ENCODE measurements at places on chromosomes 5 and 9. TPM values are rescaled to one million over a fixed set of nuclear protein-coding genes. Genes with fewer than 3 reads are reported as not detected.
A peak's percentile ranks its signal among the peaks of the same experiment; 100 is the strongest.

GRCh38 chr5:80355686-80356085 is 35.9 kb downstream of the SPZ1 start:
- H3K4me1 ChIP-seq, result no peaks in the 10 kb centered on the region
- no peak overlapping the region for H3K27ac ChIP-seq
- H3K27me3 ChIP-seq, result no peaks in the 10 kb centered on the region
- H3K36me3 ChIP-seq, result no peaks in the 10 kb centered on the region

- no peaks in the 10 kb centered on the region for H3K36me3 ChIP-seq
- no peak overlapping the region for H3K27ac ChIP-seq
- H3K4me1 ChIP-seq, result no peaks in the 10 kb centered on the region
Measured at GRCh38 chr9:114288193-114289091, 34.5 kb upstream of the ORM1 start.

- H3K4me3 ChIP-seq, result no peak overlapping the region
- H3K4me1 ChIP-seq, result no peaks in the 10 kb centered on the region
- H3K36me3 ChIP-seq, result peaks cover 4% of the 10 kb centered on the region
- no peak for DNase-seq
Measured at GRCh38 chr5:100575815-100576214, 40.6 kb downstream of the FAM174A start.

PDCD1LG2 gene
- 1.3 TPM for total RNA-seq

FBXW11 gene
- 55.2 TPM for total RNA-seq

DNA sequence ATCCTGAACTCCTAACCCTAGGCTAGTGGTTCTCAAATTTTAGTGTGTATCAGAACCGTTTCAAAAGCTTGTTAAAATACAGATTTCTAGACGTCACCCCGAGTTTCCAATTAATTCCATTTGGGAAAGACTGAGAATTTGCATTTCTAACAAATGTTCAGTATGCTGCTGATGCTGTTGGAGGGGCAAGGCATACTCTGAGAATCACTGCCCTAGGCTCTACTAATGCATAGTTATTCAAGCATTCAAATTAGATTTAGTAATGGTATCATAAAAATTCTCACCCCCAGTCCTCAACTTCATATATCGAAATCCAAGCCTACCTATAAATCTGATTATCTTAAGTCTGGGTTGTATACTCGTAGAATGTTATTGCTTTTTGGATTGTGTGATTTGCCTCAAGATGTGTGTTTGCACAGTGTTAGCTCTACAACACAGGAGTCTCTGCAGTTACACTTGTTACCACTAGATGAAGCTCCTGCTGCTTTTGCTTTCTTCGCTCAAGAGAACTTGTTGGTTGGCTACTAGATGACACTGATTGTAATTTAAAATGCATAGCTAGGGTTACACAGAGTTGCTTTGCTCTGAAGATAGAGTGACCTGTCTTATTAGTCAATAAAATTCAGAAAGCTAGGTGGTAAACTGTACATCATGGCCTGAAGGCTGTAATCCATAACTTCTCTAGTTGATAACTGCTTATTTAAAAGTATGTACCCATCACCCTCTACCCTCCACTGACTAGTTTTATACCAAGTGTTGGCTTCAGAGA is 7.5 kb upstream of the ERAP2 start:
- peak; percentile 35 for DNase-seq
- peak overlapping the region; percentile 92 for H3K27ac ChIP-seq
- H3K27me3 ChIP-seq, result no peaks in the 10 kb centered on the region
- peak overlapping the region; percentile 0 for H3K4me3 ChIP-seq
- no peaks in the 10 kb centered on the region for H3K36me3 ChIP-seq
- H3K4me1 ChIP-seq, result peaks cover 67% of the 10 kb centered on the region

DNA sequence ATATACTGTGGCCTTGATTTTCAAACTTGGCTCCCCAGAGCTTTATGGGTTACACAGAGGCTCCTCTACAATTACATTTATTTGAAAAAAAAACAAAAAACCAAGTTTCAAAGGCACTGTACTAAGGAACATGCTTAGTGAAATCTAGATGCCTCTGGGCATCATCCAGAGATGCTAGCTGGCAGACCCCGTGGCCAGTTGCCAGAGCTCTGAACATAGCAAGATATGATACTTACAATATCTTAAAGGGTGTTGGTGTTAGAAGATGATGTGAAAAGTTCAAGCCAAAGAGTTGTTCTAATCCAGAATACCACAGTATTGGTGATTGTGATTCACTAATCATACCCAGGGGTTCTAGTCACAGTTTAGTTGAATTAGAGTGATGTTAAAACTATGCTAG is 87.8 kb downstream of the JAK2 start:
- no peak overlapping the region for H3K27ac ChIP-seq
- no peak for DNase-seq
- H3K4me3 ChIP-seq, result no peak overlapping the region
- peaks cover 9% of the 10 kb centered on the region for H3K4me1 ChIP-seq

DNA sequence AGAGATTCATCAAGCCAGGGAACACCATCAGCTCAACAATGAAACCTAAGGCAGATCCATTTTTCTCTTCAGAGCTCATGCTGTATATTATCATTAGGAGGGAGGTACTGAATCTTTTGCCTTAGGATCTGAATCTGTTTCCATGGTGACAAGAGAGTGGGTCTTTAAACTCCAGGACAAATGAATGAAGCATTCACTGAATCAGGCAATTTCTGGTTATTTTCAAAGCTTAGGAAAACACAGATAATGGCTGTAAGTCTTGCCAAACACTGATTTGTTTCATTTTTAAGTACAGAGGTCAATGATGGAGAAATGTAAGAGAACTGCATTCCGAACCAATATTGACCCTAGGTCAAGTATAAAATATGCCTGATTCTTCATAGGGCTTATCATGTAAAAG is 84.9 kb downstream of the GNA14 start:
- H3K4me3 ChIP-seq, result no peak overlapping the region
- H3K4me1 ChIP-seq, result peaks cover 8% of the 10 kb centered on the region
- DNase-seq, result no peak
- H3K27ac ChIP-seq, result no peak overlapping the region
- no peaks in the 10 kb centered on the region for H3K36me3 ChIP-seq

DNA sequence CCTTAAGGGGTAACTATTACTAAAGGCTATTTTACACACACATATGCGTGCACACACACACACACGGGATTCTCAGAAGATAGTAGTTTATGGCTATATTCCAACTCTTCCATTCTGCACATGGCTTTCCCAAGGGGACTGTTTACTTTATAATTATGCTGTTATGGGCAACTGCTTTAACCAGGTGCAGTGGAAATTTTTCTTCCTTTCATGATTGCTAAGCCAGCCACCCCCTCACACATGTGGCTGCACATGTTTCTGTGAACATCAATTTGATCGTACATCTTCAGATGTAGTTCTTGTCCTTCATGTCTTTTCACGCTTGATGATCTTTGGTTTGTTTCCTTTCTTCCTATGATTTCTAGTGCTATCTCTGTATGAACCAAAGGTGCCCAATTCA is 37.0 kb downstream of the MRPS30 start:
- DNase-seq, result no peak
- H3K4me3 ChIP-seq, result no peak overlapping the region
- no peaks in the 10 kb centered on the region for H3K27me3 ChIP-seq
- no peak overlapping the region for H3K27ac ChIP-seq
- no peaks in the 10 kb centered on the region for H3K36me3 ChIP-seq
- no peaks in the 10 kb centered on the region for H3K4me1 ChIP-seq

PCDH12 gene
- total RNA-seq, result 0.58 TPM

GRCh38 chr5:165327631-165328030 is 1822.2 kb downstream of the MAT2B start:
- no peak for DNase-seq
- H3K27ac ChIP-seq, result no peak overlapping the region
- H3K27me3 ChIP-seq, result no peaks in the 10 kb centered on the region
- no peaks in the 10 kb centered on the region for H3K4me1 ChIP-seq
- H3K36me3 ChIP-seq, result no peaks in the 10 kb centered on the region
- H3K4me3 ChIP-seq, result no peak overlapping the region

DNA sequence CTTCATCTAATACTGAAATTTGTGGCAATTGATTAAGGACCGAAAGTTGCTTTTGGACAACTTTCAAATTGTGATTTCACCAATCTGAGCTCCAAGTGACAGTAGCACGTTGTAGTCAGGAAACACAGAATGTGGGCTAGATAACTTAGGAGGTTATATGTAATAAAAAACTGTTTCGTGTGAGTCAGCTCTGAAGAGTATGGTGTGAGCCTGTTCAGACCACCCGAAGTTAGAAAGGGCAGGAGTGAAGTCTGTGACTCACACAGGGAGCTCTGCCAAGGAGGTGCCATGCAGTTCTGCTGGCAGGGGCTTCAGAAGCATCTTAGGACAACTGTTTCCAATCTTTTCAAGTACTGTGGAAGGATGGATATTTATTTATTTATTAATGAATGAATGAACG is 16.4 kb upstream of the ZBTB34 start:
- no peak overlapping the region for H3K27ac ChIP-seq
- no peaks in the 10 kb centered on the region for H3K36me3 ChIP-seq
- no peak overlapping the region for H3K4me3 ChIP-seq
- DNase-seq, result no peak
- H3K27me3 ChIP-seq, result no peaks in the 10 kb centered on the region

SPEF2 gene
- 17.9 TPM for total RNA-seq

PDE6A gene
- total RNA-seq, result 0.05 TPM

AK1 gene
- 37.7 TPM for total RNA-seq

SMIM33 gene
- total RNA-seq, result 0.35 TPM

- H3K4me1 ChIP-seq, result peaks cover 33% of the 10 kb centered on the region
- H3K4me3 ChIP-seq, result no peak overlapping the region
- H3K27ac ChIP-seq, result peak overlapping the region; percentile 39
- no peaks in the 10 kb centered on the region for H3K27me3 ChIP-seq
Measured at GRCh38 chr5:87074934-87075541, 192.6 kb upstream of the RASA1 start.

HAPLN1 gene
- not detected for total RNA-seq

MLANA gene
- not detected for total RNA-seq

NRARP gene
- 2.0 TPM for total RNA-seq

DNA sequence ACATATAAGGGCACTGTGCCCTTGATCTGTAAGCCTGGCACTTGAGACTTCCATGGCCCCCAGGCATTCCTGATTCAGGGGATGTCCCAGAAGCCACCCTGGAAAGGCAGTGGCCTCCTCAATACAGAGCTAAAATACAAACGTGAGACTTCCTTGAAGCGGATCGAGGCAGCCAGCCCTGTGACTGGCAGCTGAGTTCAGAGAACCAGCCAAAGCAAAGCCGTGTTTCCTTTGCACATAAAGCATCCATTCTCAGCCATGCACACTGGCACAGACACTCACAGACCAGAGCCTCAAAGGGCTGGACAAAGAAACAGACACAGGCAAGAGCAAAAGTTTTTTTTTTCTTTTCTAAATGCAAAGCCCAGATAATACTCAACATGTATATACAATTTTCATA is 18.8 kb upstream of the CPEB4 start:
- H3K4me3 ChIP-seq, result no peak overlapping the region
- peaks cover 11% of the 10 kb centered on the region for H3K27me3 ChIP-seq
- H3K4me1 ChIP-seq, result no peaks in the 10 kb centered on the region

DNA sequence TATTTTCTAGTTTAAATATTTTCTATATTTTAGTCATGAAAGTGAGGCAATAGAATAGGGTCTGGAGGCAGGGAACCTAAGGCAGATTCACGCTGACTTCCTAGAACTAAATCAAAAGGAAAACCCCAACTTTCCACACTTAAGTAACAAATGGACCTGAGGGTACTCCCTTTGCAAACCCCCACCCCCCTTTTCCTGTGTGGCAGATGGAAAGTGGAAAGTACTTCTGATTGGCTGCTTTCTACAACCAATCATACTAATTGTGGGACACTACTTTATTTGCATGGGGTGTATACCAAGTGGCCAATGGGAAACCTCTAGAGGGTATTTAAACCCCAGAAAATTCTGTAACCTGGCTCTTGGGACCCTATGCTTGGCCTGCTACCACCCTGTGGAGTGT is 4.8 kb upstream of the CENPH start:
- H3K27ac ChIP-seq, result no peak overlapping the region
- no peaks in the 10 kb centered on the region for H3K36me3 ChIP-seq
- no peak overlapping the region for H3K4me3 ChIP-seq
- no peaks in the 10 kb centered on the region for H3K27me3 ChIP-seq
- no peak for DNase-seq
- H3K4me1 ChIP-seq, result peaks cover 10% of the 10 kb centered on the region

DNA sequence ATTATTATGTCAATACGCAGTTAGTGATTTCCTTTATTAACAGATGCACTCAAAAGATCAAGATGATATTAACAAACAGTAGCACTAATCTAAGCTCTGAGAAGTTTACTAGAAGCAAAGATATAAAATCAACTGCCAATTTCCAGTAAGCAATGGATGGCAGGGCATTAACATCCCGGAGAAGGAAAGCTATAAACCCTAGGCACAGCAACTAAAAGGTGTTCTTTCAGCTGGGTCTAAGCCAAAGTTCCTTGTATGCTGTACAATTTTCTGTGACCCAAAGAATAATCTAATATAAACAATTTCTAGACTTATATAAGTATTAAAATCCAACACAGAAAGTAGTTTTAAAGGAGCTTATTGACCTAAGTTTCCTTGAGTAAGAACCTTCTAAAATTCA is 39.4 kb downstream of the PJA2 start:
- DNase-seq, result no peak
- H3K27me3 ChIP-seq, result no peaks in the 10 kb centered on the region
- peaks cover 11% of the 10 kb centered on the region for H3K36me3 ChIP-seq

DNA sequence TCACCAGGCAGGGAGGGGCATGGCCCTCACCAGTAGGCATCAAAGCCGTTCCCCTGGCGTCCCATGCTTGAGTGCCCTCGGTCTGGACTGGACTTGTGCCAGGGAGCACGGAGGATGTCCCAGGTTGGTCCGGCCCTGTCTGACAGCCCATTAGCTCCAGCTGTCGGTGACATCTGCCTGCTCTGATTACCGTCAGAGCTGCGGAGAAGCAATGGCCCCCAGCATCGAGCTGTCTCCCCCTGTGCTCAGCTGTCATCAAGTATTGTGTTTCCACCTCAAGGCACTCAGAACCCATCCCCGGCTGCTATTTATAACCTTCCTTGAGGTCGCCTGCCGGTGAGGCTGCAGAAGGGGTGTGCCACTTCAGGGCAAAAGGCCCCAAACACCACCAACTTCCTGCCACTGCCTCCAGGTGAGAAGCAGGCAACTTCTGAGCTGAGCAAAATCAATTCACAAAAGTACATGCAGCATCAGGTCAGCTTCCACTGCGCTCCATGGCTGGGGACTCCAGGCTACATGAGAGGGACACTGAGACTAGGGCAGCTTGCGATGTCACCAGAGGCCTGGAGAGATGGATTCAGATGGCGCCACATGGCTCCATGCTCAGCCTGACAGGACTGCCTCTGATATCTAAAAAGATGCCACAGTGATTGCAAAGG is 142.7 kb downstream of the C5orf15 start:
- H3K4me1 ChIP-seq, result peaks cover 28% of the 10 kb centered on the region
- peak; percentile 16 for DNase-seq
- H3K4me3 ChIP-seq, result no peak overlapping the region
- H3K27me3 ChIP-seq, result peaks cover 7% of the 10 kb centered on the region

JAKMIP2 gene
- 1.2 TPM for total RNA-seq
